CD8-positive, alpha-beta T cell (primary cell): ENCODE measurements at places on chromosomes 6 and 20.

- DNase-seq = no peak
Measured at GRCh38 chr6:6418421-6418820, 98.0 kb upstream of the F13A1 start.

DNA sequence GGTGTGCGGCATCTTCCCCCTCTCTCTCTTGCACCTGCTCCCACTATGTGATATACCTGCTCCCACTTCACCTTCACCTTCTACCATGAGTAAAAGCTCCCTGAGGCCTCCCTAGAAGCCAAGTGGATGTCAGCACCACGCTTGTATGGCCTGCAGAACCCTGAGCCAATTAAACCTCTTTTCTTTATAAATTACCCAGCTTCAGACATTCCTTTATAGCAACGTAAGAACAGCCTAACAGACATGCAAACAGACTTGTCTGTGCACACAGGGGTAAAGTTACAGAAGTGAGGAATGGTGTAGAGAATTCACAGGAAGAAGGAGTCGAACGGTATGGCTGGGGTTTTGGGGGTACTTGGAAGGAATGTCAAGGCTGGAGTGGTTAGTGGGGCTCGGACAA lies 14.8 kb upstream of the TGM2 start:
- DNase-seq = no peak

DNA sequence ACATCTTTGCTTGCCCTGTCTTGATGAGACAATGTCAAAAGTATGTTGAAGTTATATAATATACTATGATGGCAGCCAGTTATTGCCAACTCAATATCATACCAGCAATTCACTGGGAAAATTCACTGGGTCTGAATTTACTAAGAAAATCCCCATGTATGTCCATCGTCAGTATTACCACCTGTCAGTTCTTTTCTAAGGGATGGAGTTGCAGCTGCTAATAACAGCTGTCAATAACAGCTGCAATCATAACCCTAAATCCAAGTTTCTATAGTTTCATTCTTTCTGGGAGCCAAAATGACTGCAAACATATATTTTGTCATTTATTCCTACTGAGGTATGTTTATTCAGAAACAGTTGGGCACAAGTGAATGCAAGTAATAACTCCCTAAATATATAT lies 132.6 kb upstream of the RIN2 start:
- no peak for DNase-seq

- DNase-seq = no peak
Measured at GRCh38 chr6:140915103-140915502, 1217.6 kb upstream of the GJE1 start.

- no peak for DNase-seq
Measured at GRCh38 chr6:45118754-45119153, 209.4 kb upstream of the RUNX2 start.

- peak; percentile 24 for DNase-seq
Measured at GRCh38 chr6:135162678-135163439, 18.2 kb upstream of the MYB start.

- DNase-seq = no peak
Measured at GRCh38 chr6:80477591-80477990, 371.1 kb downstream of the BCKDHB start.

GRCh38 chr6:5125152-5126006 lies 40.2 kb downstream of the PPP1R3G start:
- no peak for DNase-seq

DNA sequence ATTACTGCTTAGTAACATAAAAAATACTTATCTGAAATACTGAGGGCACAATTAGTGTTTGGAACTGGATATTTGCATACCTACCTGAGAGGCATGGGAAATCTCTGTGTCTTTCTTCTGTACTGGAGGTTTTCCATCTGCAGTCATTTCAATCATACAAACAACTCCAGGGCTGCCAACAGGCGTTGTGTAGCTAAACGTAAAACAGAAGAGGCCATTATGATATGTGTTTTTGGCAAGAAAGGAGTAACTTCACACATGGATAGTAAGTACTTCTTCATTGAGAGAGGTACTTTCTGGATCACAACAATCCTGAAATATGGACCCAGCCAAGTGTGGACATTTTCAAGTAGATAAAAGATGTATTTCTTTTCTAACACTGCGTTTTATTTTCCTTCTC lies 363.4 kb downstream of the PHF3 start:
- DNase-seq = no peak

- no peak for DNase-seq
Measured at GRCh38 chr6:153574231-153574630, 443.1 kb upstream of the RGS17 start.

GRCh38 chr6:142302421-142303175 lies 791 bp downstream of the ADGRG6 start:
- DNase-seq = no peak

DNA sequence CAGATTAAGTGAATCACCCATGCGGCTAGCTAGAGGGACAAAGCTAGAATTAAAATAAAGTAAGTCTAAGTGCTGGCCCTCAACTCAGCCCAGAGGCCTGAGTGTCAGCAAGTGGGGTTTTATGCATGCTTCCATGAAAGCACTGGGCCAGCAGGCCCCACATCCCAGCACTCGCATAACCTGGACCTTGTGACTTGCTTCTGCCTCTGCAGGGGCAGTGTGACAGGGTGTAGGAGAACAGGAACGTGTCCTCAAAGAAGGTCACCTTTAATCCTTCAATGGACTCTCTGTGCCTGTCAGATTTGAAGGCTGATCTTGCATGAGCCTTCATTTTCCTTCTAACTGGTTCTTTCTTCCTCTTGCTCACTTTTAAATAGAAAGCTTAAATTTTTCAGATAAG lies 183.4 kb downstream of the ALDH8A1 start:
- DNase-seq = no peak

- DNase-seq = no peak
Measured at GRCh38 chr6:19587238-19587942, 249.8 kb upstream of the ID4 start.

DNA sequence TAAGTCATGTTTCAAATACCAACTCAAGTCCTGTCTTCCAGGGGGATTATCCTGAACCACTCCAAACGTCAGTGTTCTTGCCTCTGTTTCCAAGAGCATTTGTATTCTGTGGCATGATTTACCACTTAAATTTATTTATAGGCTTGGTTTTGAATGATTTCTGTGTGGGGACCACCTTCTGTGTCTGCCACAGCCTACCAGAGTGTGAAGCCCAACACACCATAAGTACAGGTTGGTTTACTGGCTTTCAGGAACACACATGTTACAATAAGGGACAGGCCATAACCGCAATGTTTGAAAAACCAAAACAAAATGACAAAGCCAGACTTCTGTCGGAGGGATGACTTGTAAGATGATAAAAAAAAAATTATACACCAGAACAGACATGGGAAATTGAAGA lies 56.5 kb upstream of the MAP3K7 start:
- no peak for DNase-seq
